Stimulated activated CD8-positive, alpha-beta memory T cell treated with anti-CD3 and anti-CD28 coated beads, Interleukin-2, amount 100 ng/mL, for 1 hour (primary cell): ENCODE measurements at places on chromosomes 1 and 21.

DNA sequence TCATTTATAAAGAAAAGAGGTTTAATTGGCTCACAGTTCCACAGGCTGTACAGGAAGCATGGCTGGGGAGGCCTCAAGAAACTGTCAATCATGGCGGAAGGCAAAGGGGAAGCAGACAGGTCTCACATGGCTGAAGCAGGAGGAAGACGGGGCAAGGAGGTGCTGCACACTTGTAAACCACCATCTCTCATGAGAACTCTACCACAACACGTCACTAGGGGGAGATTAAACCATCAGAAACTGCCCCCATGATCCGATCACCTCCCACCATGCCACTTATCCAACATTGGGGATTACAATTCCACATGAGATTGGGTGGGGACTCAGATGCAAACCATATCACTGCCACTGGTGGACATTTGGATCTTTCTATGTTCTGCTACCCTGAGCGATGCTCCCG is 351.4 kb downstream of the NPHP4 start:
- no peak for DNase-seq

GRCh38 chr1:53062708-53063591 is 937 bp downstream of the PODN start:
- no peak for DNase-seq

DNA sequence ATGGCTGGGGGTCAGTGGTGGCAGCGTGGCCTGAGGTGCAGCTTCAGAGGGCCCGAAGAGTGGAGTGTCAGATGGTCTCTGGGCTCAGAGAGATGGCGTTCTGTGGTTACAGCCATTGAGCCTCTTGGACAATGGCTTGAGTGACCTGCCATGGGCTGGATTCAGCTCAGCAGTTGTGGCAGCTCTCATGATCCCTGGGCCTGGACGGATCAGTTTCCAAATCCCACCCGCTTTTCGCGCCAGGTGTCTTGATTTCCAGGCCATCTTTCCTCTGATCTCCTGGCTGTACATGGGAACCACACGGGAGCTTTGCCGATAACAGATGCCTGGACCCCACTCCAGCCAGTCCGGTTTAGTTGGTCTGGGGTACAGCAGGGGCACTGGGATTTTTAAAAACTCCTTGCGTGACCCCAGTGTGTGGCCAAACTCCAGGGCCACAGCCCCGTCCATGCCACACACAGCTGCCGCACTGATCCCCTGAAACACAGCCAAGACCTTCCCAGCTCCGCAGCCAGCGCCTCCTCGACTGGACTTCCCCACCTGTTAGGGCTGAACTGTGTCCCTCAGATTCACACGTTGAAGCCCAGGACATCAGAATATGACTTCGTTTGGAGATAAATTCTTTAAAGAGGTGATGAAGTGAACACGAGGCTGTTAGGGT is 67.9 kb downstream of the ATP5PO start:
- no peak for DNase-seq

GRCh38 chr1:164725401-164725800 is 166.4 kb downstream of the PBX1 start:
- no peak for DNase-seq

GRCh38 chr1:31732751-31733289 is 29.0 kb upstream of the COL16A1 start:
- no peak for DNase-seq

DNA sequence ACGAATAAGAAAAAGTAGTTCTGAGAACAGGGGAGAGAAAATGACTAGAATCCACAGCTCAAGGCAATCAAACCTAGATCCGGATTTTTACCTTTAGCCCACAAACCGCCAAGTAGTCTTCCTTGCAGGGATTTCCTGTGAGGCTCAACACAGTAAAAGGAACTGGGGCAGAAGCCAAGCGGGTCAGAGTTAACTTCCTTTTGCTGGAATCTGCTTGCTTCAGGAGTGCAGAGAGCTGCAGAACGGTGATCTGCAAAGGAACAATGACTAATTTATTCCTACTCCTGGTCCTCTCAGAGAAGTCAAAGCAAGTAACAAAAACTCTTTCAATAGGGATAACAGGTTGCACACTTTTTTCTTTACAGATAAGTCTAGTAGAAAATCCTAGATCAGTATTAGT is 53.4 kb downstream of the UBR4 start:
- DNase-seq, result no peak

GRCh38 chr1:95380909-95381308 is 146.9 kb downstream of the RWDD3 start:
- no peak for DNase-seq

GRCh38 chr1:12208764-12209494 is 20.9 kb upstream of the VPS13D start:
- DNase-seq, result peak; percentile 72

DNA sequence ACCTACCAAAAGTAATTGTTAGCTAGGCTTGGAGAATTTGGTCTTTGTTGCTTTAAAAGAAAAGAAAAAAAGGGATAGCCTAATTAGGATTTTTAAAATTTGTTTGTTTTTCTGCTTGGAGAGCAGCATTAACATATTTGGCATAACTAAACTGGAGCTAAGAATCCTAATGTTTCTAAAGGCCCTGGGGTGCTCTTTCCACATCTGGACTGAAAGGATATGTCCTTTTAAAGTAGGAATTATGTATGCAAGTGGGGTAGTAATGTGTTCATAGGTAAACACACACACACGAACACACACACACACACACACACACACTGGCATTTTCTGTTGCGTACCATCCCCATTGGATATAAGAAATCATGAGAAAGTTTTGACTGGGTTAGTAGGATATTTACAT is 113.9 kb downstream of the KCTD3 start:
- DNase-seq, result no peak

DNA sequence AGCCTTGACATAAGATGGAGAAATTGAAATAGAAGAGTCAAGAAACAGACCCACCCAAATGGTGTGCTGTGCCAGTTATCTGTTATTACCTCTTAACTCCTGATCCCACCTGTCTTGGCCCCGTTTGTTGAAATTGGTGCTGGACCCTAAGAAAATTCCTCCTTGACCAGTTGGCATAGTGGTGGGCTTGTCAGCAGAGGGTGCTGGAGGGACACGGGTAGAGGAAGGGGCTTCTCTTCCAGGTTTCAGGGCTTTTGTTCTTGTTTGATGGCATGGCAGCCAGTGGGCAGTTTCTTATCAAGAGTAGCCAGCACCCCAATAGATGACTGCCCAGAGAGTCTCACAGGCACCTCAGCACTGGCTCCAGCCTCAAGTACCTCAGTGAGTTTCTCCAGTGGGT is 51.6 kb downstream of the PCBP3 start:
- no peak for DNase-seq

DNA sequence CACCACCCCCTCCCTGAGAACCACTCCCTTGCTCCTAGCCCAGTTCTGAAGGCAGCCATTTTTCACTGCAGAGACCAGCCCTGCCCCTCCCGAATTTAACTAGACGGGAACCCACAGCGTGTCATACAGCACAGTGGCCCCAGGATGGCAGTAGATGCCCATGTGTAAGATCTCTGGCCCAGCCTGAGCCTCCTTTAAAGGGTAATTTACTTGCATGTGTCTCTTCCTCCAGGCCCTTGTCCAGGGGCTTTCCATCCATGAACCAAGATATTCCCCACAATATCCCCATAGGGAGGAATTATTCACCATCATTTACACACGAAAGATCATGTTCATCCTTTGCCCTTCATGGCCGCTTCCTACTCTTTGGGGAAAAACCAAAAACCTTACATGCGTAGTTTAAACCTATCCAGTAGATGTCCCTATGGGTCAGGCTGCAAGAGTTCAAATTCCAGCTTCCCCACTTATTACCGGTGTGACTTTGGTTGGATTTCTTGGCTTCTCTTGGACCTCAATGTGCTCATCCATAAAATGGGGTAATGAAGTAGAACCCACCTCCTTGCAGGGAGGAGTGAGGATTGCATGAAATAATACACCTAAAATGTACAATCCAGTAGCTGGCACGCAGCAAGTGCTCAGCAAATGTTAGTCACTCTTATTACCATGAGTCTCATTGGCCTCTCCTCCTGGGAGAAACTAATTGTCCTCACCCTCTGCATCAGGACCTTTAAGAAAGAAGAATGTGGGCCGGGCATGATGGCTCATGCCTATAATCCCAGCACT is 4.0 kb upstream of the LACTBL1 start:
- no peak for DNase-seq

- DNase-seq, result no peak
These were observed 25.9 kb downstream of the DYRK1A start for GRCh38 chr21:37392441-37392840.

- no peak for DNase-seq
These were observed 26.1 kb downstream of the F3 start for GRCh38 chr1:94515296-94515947.
